ENCODE measurements at places on chromosomes 16 and 17. TPM values are rescaled to one million over a fixed set of nuclear protein-coding genes. Genes with fewer than 3 reads are reported as not detected.

ALDOA gene
- 1,718 TPM for total RNA-seq

KRT38 gene
- total RNA-seq = not detected

PSMD3 gene
- total RNA-seq = 191 TPM

PNMT gene
- total RNA-seq = not detected

PRAC1 gene
- total RNA-seq = not detected

KRTAP9-4 gene
- not detected for total RNA-seq

DPEP2 gene
- total RNA-seq = 2.6 TPM

NGFR gene
- 0.20 TPM for total RNA-seq

NPB gene
- 0.31 TPM for total RNA-seq

- DNase-seq = no peak
Measured at GRCh38 chr17:8123695-8124349, at the start of gene HES7. Gene HES7, minus strand, starts transcription at chr17:8124106. Its CDS starts 22 bp downstream, at chr17:8124084.

DNA sequence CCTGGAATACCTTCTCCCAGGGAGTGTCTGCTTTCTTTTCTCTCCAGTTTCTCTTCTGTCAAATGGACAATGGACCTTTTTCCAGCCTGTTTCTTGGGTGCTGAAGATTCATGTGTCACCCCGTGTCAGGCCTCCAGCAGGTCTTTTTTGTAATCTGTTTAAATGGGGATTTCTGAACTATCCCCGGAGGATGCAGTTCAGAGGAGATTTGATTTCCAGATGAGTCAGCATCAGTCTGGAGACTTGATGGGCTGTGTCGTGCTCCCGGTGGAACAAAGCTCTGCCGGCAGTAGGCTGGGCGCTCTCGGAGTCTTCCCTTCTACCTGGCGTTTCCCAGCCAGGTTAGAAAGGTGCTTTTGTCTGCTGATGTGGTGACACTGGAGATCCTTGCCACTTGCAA, 440.6 kb downstream of the HS3ST3B1 start:
- DNase-seq = no peak

DNA sequence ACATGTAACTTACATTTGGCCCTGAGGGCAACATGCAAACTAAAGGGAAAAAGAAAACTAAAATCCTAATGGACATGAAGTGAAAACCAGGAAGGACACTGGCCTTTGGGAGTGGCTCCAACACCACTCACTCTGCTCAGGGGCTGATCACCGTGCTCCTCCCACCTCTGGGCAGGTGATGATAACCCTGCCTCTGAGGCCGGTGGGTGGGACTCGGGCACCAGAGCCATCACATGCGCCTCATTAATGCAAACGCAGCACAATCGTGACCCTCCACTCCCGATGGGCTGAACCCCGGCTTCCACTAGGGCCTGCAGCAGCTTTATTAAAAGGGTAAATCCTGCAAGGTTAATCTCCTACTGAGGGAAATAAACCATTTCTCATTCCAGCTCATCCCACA, 4.7 kb downstream of the KLHDC4 start:
- DNase-seq = no peak

- DNase-seq = no peak
Measured at GRCh38 chr16:86494565-86495356, 15.6 kb upstream of the FOXF1 start.

- DNase-seq = no peak
Measured at GRCh38 chr16:84692451-84693214, 7.2 kb upstream of the USP10 start.

DNA sequence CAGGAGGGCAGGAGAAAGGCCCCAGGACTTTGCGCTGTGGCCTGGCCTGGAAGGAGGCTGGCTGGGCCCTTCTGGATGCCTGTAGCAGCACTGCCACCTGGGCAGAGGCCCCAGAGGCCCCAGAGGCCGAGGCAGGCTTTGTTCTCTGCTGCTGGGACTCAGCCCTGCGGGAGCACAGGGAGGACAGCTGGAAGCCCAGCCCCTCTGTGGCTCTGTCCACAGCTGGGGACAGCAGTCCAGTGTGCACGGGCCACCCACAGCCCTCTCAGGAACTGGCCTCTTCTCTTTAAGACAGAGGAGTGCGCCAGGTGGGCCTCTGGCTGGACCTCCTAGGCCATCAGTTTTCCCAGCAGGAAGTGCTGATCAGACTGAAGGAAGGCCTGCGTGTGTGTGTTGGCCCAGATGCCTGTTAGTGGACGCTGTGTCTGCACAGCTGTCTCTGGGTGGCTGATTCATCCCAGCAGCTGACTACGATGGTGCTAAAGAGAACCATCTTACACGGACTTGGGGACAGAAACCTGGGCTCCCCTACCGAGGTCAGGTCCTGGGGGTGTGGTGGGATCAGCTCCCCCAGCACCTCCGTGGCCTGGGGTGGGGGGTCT, 26.9 kb upstream of the ZNF750 start:
- no peak for DNase-seq

DNA sequence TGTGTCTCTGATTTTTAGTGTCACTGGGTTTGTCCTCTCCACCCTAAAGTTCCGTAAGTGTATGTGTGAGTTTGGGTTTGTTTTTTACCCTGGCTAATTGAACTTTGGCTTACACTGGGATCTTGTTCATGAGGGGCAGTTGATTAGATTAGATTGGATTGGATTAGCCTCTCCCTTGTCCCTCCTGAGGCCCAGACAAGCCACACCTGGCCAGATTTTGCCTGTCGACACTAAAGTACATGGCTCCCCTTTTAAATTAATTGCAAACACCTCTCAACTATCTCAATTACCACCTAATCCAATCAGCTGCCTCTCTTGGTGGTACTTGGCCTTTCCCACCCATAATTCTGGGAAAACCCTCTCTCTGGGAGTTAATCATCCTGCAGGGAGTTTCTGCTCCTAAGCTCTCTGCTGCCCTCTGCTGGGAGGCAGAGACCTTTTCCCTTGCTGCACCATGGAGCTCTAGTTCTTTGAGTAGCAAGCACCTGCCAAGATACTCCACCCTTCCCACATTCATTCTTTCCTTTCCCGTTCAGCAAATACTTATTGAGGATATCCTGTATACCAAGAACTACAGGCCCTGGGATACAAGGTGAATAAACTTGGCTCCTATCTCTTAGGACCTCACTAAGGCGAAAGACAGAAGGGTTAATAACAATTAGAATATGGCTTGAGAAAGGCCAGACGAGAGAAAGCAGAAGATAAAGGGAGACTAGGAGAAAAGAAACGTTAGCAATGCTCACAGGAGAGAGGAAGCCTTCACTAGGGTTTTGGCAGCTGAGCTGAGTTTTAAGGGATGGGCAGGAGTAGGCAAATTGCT, 60.0 kb upstream of the MPHOSPH6 start:
- peak; percentile 29 for DNase-seq

DNA sequence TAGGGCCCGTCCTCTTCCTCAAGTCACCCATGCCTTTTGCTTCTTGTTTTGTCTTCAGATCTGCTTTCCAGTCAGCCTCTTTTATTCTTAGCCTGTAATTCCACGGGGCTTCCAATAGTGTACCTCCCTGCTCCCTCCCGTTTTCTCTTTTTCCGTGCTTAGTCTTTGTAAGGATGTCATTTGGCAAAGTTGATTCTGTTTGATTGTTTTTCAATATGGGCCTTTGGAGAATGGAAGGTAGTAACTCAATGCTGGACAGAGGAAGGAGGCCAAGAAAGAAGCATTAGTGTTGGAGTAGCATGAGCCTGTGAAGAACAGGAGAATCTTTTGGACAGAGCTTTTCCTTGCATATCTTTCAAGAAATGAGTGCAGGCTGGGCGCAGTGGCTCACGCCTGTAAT, 6.5 kb downstream of the WWP2 start:
- no peak for DNase-seq

GRCh38 chr17:55693254-55694216, 29.1 kb downstream of the TMEM100 start:
- DNase-seq = no peak

- no peak for DNase-seq
Measured at GRCh38 chr17:44797802-44798201, 32.3 kb downstream of the GJC1 start.

- no peak for DNase-seq
Measured at GRCh38 chr16:69938981-69939820, 11.9 kb upstream of the CLEC18A start.

DNA sequence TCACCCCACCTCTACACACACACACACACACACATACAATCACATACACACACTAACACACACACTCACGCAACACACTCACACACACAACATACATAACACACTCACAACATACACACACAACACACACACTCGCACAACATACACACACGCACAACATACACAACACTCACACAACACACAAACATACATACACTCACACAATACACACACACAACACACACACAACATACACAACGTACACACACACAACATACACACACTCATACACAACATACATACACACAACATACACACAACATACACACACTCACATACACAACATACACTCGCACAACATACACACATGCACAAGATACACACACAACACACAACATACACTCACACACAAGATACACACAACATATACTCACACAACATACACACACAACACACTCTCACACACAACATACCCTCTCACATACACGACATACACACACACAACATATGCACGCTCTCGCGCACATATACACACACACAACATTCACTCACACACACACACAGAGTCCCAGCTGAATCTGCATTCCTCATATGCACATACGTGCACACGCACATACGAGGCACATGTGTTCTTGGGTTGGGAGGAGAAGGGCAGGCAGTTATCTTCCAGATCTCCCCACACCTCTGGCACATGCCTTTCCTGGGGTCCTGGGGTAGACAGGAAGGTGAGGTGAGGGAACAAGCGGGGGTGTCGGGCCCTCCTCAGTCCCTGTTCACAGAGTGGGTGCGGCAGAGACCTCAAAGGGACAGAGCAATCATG, 1.1 kb downstream of the ASGR2 start:
- no peak for DNase-seq

- DNase-seq = no peak
Measured at GRCh38 chr17:74252211-74252610, 21.8 kb upstream of the DNAI2 start.

- DNase-seq = peak; percentile 58
Measured at GRCh38 chr17:30104575-30105339, 11.9 kb upstream of the NSRP1 start.

DNA sequence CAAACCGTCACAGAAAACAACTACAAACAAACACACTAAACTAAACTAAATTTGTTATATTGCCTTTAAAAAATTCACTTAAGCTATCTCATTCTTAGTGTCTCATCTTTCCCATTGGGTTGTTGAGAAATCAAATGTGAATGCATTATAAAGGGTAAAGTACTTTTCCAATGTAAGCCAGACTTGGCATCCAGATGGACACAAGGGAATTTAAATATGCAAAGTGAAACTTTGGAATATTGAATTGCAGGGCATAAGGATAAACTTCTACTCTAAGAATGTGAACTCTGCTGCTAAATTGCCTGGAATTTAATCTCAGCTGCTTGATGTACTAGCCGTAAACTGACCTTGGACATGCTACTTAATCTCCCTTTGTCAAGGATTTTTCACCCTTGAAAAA, 1554.6 kb downstream of the CDH8 start:
- DNase-seq = no peak

DNA sequence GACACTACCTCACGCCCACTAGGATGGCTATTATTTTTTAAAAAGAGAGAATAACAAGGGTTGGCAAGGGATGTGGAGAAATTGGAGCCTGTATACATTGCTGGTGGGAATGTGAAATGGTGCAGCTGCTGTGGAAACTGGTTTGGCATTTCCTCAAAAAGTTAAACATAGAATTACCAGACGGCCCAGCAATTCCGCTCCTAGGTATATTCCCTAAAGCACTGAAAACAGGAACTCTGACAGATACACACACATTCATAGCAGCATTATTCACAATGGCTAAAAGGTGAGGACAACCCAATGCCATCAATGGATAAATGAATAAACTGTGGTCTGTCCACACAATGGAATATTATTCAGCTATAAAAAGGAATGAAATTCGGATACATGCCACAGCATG, 60.3 kb upstream of the CBX4 start:
- no peak for DNase-seq

DNA sequence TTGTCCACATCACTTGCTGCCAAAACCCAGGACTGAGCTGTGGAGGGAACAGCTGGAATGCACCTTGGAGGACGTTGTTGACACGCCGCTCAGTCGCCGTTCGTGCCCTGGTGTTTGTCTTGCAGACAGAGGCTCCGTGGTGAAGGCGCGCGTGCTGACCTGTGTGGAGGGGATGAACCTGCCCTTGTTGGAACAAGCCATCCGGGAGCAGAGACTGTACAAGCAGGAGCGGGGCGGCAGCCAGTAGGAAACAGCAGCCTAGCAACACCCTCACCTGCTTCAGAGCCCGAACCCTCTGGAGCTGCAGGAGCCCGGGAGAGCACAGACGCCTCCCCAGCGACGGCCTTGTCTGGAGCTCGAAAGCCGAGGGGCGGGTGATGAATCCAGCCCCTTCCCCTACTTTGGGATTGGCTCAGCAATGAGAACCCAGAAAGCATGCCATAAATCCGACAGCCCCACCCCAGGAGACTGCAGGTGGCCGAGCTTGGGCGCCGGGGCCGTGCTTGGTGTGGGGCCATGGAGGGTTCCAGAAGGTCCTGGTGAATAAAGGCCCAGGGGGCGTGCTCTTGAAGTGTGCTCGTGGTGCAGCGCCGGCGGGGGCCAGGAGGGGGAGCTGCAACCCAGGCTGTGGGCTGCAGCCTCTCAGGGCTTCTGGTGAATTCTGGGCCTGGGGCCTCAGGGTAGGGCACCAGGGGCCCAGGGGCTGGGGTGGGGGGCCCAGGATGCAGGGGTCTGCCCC, 470 bp upstream of the CDK3 start:
- peak; percentile 45 for DNase-seq

- DNase-seq = no peak
Measured at GRCh38 chr16:67183284-67183626, 508 bp downstream of the MATCAP1 start.

DNA sequence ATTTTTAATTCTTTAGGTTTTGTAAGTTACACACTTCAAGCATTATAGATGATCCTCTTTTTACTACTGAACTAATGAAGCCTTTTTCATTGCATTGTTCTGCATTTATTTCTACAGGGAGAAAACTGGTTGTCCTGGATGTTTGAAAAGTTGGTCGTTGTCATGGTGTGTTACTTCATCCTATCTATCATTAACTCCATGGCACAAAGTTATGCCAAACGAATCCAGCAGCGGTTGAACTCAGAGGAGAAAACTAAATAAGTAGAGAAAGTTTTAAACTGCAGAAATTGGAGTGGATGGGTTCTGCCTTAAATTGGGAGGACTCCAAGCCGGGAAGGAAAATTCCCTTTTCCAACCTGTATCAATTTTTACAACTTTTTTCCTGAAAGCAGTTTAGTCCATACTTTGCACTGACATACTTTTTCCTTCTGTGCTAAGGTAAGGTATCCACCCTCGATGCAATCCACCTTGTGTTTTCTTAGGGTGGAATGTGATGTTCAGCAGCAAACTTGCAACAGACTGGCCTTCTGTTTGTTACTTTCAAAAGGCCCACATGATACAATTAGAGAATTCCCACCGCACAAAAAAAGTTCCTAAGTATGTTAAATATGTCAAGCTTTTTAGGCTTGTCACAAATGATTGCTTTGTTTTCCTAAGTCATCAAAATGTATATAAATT, 53.0 kb downstream of the TUBD1 start:
- DNase-seq = no peak
